ENCODE measurements at places on chromosomes 1 and 21.
A peak's percentile ranks its signal among the peaks of the same experiment; 100 is the strongest.

DNA sequence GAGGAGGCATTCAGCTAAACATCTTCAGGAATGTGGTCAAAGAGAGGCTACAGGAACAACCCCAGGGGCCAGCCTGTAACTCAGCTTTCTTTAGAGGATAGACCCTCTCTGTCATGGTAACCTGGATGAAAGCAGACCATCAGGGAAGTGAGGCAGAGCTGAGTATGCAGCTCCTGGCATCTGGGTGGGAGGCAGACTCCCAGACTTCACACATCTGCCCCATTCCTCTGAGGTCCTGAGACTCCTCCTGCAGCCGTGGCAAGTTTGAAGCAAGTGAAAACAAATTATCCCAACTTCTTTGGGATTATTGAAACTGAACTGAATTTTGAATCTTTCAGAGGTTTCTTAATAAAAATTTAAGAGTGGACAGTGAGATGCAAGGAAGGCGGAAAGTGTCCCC lies 126.1 kb upstream of the KIAA0040 start:
- DNase-seq: no peak

DNA sequence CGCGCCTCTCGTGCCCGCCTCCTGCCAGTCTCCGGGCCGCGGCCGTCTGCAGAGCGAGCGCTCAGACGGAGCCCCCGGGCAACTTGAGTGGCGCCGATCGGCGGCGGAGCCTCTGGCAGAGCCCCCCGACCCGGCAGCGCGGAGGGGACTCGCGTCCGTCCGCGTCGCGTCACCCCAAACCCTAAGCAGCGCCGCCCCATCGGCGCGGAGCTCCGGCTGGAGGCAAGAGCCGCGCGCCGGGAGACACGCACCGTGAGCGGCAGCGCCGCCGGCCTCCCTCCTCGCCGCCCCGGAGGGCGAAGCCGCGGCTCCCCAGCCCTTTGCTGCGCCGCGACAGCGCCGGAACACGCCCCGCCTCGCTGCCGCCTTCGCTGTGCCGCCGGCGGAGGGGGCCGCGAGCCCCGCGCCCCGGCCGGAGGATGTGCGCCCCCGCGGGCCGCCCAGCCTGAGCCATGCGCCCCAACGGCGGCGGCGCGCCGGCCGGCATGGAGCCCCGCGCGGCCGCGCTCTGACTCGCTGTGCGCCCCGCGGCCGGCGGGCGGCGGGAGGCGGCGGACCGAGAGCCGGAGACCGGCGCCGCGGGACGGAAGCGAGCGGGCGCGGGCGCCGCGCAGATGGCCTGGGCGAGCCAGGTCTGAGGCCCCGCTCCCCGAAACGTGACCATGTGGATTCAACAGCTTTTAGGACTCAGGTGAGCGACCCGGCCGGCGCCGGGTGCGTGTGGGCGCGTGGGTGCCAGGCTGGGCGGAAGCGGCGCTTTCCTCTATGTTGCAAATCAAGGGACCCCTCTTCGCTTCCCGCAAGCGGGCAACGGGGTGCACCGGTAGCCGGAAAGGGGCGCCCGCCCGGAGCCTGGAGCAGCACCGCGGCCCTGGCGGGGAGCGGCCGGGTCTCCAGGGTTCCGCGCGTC lies 610 bp downstream of the AJAP1 start:
- DNase-seq: no peak

DNA sequence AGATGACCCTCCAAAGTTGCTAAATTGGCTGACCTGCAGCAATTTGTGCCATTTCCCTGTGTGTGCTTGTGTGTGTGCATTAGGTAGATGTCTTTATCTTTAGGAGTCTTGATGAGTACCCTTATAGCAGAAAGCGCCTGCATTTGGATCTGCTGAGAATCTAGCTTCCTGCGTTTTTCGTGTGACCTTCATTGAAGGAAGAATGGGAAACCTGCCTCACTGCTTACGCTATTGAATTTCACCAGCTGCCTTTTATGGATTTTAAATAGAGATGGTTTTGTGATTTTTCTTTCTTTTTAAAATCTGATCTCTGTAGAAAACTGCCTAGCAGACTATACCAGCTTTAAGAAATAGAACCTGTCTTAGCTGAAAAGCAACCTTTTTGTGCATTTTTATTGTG lies 124.5 kb downstream of the CACHD1 start:
- DNase-seq: no peak

GRCh38 chr1:187641463-187641862 lies 812.7 kb downstream of the PLA2G4A start:
- no peak for DNase-seq

DNA sequence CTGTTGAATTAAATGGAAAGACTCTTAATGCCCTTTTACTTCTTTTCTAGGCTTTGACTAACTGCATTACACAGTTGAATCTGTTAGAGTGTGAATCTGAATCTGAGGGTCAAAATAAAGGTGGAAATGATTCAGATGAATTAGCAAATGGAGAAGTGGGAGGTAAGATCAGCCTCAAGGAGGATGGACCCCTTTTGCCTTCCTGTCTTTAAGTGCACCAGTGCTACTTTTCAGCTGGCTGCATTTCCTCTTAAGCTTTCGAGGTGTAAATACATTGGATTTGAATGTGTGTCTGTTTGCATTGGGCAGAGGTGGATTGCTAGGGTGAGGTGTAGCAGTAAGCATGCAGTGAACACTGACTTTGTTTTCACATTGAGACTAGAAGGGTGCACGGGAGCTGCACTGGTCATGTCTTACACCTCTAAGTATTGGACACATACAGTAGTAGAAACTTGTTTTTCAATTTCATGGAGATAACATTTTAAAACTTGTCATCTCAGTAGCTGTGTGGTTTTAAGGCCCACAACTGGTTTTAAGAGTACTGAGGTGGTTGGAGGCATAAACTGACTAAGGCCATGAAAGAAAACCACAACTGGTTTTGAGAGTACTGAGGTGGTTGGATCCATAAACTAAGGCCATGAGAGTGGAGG lies 35.4 kb downstream of the MIA3 start:
- peak; percentile 8 for DNase-seq

- DNase-seq: no peak
Measured at GRCh38 chr1:186289943-186290545, 85.0 kb downstream of the TPR start.

DNA sequence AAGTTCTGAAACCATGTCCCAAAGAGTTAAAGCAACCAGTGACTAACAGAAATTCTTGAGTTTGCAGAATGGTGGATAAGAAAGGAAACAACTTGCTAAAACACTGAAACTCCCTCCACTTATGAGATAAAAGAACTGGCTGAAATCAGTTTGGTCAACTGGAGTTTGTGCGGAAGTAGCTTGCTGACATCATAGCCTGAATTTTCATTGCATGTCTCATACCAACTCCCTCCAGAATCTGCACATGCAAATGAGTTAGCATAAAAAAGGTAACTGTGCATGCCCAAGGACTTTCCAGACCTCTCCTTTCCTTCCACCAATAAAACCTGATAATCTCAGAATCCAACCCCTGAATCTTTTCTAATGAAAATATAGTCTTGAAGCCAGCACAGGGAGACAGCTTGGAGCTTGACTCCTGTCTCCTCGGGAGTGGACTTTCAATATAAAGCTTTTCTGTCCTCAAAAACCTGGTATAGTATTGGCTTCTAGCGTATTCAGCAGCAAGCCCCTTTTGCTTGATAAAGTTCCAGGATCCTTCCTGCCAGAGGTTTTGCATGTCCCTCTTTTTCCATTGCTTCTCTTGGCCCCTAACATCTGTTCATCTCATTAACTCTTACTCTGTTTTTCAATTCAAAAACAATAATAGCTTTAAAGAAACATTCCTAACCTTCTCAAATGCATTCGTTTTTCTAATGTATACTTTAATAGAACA lies 785.8 kb upstream of the ADGRL4 start:
- DNase-seq: no peak

DNA sequence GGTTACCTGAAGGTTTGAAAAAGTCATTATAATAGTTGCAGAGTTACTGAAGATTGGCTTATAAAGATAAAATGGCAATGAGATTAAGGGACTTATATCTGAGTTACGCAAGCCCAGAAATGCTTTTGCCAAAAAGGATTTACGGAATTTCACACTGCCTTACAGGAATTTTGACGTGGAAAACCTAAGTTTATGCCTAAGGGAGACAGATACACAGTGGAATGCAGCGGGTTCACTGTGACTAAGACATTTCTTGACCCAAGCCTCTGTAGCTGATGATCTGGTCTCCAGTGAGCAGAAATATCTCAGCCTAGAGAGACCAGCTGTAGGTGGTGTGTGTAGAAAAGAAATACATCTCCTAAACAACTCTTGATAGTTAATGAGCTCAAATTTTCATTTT lies 10.1 kb upstream of the EXO1 start:
- no peak for DNase-seq

DNA sequence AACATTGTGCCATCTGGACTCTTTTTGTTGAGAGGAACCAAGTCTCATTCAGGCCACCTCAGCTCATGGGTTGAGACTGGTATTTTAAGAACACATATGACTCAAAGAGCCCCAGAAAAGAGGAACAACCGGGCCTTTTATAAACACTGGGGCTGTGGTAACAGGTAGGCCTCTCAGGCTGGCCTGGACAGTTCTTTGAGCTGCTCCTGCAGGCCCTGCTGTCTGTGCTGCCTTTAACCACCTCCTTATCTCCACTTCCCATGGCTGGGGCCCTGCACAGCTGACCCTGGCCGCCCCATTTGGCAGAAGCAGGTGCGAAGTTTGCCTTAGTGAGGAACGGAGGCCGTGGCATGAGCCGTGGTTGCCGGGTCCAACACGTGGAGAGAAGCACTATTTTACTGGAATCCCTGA lies 163.3 kb downstream of the RHOU start:
- no peak for DNase-seq

GRCh38 chr1:57832612-57833011 lies 408.8 kb upstream of the DAB1 start:
- no peak for DNase-seq

- DNase-seq: no peak
Measured at GRCh38 chr1:114976891-114977290, 52.7 kb upstream of the TSHB start.

GRCh38 chr1:202029727-202030126 lies 19.3 kb downstream of the ELF3 start:
- DNase-seq: no peak

DNA sequence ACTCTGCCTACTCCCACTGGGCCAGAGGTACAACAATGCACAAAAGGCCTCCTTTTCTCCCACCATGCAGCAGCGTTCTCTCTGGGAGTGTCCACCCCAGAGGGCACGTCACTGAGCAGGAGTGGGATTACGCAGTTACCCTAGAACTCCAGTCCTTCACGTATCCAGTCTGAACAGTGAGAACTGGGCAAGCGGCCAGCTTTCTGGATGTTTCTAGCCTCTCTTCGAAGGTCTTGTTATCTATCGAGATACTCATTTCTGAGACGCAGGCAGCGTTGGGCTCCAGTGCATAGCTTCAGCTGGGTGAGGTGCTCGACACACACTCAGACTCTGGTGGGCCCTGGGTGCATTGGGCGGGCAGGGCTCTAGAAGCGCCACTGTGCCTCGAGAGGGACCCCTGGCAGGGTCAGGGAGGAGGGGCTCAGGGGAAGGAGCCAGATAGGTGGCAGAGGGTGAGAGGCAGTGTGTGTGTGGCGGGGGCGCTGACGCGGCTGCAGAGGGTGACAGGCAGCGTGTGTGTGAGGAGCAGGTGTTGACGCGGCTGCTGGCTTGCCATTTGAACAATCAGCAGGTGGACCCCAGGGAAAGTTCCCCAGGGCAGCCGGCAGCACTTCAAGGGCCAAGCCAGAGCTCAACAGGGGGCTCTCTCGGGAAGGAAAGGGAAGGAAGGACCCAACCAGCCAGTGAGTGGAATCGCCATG lies 27.9 kb downstream of the PRDM15 start:
- DNase-seq: no peak

DNA sequence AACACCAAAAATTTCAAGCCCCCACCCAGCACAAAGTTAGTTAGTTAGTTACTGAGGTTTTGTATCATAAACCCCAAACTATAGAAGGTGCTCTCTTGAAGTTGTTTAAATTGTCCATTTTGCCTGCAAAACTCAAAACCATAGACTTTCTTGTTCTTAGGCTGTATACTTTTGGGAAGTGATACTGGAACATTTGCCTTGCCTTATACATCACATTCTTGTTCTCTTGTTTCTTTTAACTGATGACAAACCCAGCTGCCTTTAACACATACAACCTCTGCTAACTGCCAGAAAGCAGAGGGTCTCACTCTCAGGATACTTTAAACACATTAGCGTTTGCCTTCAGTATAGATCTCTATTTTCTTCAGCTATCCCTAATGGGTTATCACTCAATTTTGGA lies 570.5 kb downstream of the MRPL39 start:
- no peak for DNase-seq

DNA sequence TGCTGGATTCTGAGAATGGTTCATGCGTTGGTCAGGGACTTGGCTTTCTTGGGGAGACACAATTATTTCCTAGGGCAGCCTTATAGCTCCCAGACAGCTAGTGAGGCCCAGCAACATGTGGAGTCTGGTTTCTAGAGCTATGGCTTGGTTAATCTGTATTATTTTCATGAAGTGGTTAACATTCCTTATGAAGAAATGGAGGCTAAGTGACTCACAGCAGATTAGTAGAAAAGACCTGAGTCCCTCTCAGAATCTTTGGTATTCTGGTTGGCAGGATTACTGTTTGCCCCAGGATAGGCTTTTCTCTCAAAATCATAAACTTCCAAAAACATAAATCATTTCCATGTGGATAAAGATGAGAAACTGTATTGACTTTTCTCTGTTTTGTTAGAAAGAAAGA lies 42.3 kb downstream of the DUSP10 start:
- DNase-seq: no peak

- no peak for DNase-seq
Measured at GRCh38 chr1:234745844-234746797, 136.1 kb upstream of the IRF2BP2 start.

- no peak for DNase-seq
Measured at GRCh38 chr1:184935920-184936798, 38.1 kb downstream of the NIBAN1 start.

DNA sequence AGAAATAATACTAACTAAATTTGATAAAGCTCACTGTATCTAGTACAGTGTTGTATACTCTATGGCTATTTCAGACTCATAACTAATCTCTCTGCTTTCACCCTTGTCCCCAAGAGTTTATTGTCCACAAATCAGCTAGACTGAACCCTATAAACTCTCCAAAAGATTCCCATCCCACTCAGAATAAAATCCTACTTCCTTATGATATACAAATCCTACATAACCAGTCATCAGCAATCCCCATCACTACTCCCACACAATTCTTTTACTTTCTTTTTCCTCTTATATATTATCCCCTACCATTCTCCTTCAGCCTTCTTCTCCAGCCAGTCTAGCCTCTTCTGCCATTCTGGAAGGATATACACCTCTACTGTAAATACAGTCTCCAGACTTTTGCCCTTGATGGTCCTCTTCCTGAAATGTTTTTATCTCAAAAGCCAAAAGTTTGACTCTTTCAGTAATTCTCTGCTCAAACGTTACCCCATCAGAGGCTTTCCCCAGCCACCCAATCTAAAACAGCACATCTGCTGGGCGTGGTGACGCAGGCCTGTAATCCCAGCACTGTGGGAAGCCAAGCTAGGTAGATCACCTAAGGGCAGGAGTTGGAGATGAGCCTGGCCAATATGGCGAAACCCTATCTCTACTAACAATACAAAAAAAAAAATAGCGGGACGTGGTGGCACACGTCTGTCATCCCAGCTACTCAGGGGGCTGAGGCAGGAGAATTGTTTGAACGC lies 41.6 kb downstream of the ABL2 start:
- no peak for DNase-seq

Measured in stimulated activated CD4-positive, alpha-beta T cell treated with anti-CD3 and anti-CD28 coated beads, Interleukin-1b, Interleukin-23, amount 100 ng/mL, for 48 hours (primary cell).